Hematopoietic multipotent progenitor cell (in vitro differentiated cells): ENCODE measurements at places on chromosomes 16 and 17. TPM values are rescaled to one million over a fixed set of nuclear protein-coding genes. Genes with fewer than 3 reads are reported as not detected.

TBC1D3D gene
- total RNA-seq = not detected

CHST4 gene
- total RNA-seq = not detected

KRT20 gene
- not detected for total RNA-seq

RPL23 gene
- 1,418 TPM for total RNA-seq

MYLK3 gene
- total RNA-seq = 0.27 TPM
